Astrocyte (in vitro differentiated cells and primary cell): ENCODE measurements at places on chromosomes 7 and 10. TPM values are rescaled to one million over a fixed set of nuclear protein-coding genes. Genes with fewer than 3 reads are reported as not detected.

The RNLS gene
- 6.9 and 9.2 TPM in 2 replicates for total RNA-seq

The TMEM243 gene
- total RNA-seq, result 25.4 and 28.3 TPM in 2 replicates

The AKR1C1 gene
- 0.60 and 1.3 TPM in 2 replicates for total RNA-seq

The LBX1 gene
- total RNA-seq, result not detected in 2 replicates

The FAM25G gene
- not detected in 2 replicates for total RNA-seq

DNA sequence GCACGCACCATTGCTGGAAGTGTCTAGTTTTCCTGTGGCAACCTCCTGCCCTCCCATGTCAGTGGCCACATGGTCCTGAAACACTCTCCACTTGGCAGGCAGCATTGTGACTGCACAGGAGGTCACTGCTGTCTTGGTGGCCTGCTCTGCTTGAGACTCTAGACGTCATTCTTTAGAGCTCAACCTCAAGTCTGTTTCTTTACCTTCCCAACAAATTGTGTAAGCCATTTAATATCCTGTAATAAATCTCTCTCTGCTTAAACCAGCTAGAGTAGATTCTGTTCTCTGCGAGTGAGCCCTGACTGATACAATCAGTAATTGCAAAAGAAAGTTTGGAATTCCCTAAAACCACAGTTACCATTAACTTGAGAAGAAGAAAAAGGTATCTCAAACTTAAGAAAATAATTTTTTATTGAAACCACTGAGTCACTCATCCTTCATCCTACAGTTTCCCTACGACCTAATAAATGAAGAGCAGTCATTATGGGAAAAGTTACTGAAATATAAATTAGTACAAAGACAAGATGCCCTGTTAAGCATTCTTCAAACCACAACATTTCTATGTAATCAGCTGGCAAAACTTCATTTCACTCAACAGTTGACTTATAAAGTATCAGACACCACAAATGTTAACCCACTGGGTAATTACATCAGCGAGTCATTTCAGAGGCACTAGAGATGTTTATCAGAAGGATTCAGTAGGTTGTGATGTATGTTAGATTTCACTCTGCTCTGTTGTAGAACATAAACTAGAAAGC, 18.0 kb downstream of the SLC25A13 start:
- DNase-seq, result peak; percentile 92

GRCh38 chr7:14398526-14398925, 409.1 kb upstream of the ETV1 start:
- DNase-seq, result no peak

DNA sequence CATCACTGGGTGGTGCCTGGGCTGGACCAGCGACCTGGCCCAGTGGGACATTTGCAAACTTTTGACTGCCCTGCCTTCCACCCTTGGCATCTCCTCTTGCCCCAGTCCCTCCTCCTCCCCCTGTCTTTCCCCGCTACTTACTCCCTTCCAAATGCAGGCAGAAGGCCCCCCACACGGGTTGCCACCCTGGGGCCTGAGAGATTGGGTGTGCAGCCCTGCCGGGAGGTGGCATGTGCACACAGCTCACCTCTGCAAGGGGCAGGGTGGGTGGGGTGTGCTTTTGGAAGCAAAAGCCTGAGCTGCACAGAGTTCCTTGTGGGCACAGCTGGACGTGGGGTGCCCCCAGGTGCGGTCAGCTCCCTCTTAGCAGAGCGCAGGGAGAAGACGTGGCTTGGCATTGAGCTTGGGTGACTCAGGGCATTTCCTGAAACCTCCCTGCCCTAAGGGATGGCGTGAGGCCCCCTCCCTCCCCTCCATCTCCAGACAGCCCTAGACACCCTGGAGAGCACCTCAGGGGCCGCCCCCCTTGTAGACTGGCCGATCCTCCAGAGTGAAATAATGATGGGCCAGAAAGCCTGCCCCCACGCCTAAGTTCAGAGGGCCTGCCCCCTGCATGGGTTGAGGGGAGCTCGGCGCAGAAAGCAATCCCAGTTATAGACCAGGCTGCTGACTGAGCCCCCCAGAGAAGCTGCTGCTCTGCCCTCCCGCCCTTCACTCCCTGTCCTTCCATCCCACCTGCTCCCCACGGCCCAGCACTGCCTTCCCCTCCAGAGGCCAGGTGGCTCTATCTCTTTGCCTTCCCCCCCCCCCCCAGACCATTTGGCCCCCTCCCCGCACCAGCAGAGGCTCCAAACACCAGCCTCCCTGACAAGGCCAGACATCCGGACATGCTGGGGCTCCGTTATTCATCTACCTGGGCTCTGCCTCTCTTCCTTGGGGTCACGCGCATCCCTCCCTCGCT, 2.3 kb upstream of the SHH start:
- DNase-seq, result no peak

DNA sequence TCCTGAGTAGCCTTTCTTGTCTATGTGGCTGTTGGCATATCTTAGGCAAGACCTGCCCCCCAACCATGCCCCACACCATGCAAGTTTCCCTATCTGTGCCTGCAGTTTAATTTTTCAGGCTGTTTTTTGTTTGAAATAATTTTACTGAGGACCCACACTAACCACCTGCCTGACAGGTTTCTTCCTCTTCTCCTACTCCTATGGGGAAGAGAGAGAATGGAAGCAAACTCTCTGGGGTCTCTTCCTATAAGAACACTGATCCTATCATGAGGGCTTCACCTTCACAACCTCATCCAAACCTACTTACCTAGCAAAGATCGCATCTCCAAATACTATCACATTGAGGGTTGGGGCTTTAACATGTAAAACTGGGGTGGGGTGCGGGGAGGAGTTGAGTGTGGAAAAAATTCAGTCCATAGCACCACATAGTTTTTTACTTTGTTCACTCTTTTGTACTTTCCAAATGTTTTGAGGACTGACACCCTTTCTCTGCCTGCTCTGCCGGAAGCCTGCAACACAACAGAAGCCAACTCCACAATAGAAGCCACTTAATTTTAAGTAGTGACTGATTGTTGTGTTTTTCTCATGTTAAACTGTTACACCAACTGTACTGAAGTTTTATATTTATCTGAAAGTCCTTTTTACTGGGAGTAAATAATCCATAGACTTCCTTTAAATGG, 67.2 kb upstream of the CSTF2T start:
- DNase-seq, result no peak

- no peak for DNase-seq
These were observed 173.5 kb upstream of the ADCY1 start for GRCh38 chr7:45400680-45401079.

DNA sequence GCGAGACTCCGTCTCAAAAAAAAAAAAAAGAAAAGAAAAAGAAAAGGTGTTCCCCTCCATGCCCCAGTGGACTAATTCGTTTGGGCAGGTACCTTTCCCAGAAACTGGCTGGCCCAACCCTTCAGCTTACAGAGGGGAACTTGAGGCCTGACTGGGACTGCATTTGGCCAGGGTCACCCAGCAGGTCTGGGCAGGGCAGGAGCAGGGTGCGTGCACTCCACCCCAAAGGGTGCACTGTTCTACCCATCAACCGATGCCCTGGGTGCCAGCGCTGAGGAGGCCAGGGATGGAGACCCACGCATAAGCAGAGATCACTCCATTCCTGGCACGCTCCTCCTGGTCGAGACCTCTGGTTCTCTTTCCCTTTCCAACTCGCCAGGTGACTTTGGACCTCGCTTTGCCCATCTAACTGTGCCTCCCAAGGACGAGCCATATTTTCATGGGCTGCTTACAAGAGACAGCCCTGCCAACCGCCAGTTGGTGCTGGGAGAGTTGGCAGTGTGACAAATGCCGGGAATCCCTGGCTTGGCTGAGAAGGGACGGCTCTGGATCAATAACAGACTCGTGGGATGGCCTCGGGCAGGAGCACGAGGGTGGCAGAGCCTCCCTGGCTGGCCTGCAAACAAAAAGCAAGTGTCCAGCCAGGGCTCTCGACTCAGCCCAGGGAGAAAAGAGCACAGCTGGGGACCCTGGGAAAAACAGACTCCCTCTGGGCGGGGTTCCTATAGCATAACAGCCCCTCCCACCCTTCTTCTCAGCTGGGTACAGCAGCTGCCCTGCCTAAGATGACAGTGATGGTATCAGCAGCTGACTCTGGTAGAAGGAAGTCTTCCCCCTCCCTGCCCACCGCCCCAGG, 7.9 kb downstream of the HSPB1 start:
- DNase-seq, result no peak

GRCh38 chr10:89256340-89256739, 4.8 kb upstream of the LIPA start:
- no peak for DNase-seq

- no peak for DNase-seq
These were observed 77.6 kb upstream of the LRRC4 start for GRCh38 chr7:128108641-128109423.

DNA sequence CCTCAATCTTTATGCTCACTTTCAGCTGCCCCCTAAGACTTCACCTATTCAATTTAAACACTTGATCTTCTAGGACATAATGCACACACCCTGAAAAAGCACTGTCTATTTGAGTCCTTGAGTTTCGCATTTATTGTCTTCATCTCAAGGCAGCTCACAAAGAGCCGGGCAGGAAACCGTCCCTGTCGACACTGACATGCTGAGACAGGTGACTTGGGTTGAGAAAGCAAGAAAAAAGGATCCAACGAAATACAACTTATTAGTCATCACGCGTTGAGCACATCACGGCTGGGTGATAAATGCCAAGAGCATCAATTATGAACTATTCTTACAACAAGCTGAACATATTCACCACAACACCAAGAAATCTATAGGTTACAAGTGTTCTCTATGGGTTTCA, 91.1 kb downstream of the CALN1 start:
- DNase-seq, result no peak

GRCh38 chr10:60434418-60435046, 44.9 kb upstream of the ANK3 start:
- no peak for DNase-seq

- DNase-seq, result no peak
These were observed 262.1 kb downstream of the AHR start for GRCh38 chr7:17560516-17560915.

GRCh38 chr7:70006261-70006920, 408.1 kb downstream of the AUTS2 start:
- DNase-seq, result no peak

DNA sequence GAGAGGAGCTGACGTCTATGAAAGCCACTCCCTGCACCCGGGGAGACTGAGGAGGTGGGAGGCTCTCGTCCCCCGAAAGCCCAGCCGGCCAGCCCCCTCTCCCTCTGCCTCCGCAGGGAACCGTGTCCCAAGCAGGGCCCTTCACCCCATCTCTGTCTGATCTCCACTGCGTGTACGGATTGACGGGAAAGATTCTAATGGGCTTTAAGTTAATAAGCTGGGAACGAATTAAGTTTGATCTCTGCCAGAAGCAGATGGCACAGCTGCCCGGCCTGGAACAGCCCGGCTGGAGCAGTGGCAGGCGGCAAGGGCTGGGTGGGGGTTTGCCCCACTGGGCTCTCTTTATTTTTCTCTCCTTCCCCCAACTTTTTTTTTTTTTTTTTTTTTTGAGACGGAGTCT, 6.1 kb upstream of the SLC29A4 start:
- no peak for DNase-seq

DNA sequence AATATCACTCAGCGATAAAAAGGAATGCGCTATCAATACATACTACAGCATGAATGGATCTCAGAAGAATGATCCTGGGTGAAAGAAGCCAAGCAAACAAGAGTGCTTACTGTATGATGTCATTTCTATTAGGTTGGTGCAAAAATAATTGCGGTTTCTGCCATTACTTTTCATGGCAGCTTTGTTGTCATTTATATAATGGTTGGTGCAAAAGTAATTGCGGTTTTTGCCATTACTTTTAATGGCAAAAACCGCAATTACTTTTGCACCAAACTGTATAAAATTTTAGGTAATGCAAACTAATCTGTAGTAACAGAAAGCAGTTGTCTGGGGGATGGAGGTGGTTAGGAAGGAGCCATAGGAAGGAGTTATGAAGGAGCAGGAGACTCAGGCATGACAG, 318.3 kb upstream of the ZMIZ1 start:
- DNase-seq, result no peak

- DNase-seq, result no peak
These were observed 97.5 kb downstream of the POU6F2 start for GRCh38 chr7:39075210-39075609.

GRCh38 chr7:116786791-116787443, 75.5 kb upstream of the CAPZA2 start:
- DNase-seq, result no peak
